ENCODE measurements at places on chromosomes 11 and 22.
A peak's percentile ranks its signal among the peaks of the same experiment; 100 is the strongest.

GRCh38 chr11:97364047-97364446, 974.2 kb downstream of the JRKL start:
- DNase-seq: no peak

DNA sequence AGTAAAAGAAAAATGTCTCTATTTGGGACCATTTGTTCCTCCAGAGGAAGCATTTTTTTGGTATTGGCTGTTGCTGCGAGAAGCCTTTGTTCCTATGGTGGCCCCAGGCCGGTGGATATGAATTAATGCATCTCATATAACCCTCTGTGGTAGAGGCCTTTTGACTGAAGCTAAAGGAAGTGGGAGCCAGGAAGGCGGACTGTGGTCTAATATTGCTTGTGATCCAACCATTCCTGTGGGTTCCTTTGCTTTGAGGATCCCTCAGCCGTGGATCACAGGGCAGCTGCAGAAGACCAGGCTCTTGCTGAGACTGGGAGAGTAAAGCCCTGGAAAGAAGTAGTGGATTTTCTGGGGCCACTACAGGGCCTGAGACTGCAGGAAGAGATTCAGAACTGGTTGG, 68.3 kb upstream of the NAV2 start:
- DNase-seq: no peak

DNA sequence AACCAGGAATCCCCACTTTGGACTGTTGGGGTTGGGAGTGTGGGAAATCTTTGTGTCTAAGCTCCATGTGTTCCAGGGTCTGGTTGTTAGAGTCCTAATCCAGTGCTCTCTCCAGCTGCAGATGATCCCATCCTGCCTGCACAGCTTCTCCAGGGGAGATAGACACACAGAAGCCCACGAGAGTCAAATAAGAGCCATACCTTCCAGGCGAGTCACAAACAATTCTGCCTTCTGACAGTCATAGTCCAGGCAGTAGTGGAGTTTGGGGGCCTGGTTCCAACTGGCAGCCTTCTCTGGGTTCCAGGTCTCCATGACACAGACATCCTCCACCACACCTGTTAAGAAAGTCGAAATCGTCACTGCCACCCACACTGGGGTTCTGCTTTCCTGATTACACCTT, 32.1 kb downstream of the SYT13 start:
- DNase-seq: no peak

- no peak for DNase-seq
Observed at GRCh38 chr22:31628969-31629708, 32.9 kb downstream of the PISD start.

DNA sequence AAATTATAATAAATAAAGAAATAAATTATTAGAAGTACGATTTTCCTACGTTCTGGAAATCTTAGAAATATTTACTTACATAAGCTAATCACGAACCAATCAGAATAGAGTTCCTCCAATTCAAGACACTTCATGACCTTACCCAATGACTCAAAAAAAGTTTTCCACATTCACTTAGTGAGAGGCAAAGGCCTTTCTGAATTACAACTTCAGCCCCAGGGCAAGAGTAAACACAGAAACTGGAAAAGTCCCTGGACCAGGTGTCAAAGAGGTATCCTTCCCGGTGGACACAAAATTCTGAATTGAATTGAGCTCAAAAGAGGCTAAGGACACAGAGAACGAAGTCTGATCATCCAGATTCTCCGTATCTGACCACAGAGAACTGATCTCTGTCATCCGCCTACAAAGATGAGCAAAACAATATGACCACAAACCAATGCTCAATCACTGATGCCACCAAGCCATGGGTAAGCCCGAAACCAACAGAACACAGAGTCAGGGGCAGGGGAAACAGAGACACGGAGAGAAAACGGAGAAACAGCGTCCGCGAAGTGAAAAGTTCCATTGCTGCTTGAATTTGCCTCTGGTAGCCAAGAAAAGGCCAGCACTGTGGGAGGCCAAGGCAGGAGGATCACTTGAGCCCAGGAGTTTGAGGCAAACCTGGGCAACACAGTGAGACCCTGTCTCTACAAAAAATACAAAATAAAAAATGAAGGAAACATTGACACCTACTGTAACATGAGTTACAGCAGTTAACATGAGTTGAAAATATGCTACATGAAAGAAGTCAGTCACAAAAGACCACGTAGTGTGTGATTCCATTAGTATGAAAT, 6.8 kb downstream of the BID start:
- DNase-seq: no peak

GRCh38 chr11:5624489-5625279, at the start of gene TRIM34:
TRIM34 (plus strand) TSS chr11:5625001; CDS start chr11:5632332, 7,331 bp downstream.
- DNase-seq: peak; percentile 47

DNA sequence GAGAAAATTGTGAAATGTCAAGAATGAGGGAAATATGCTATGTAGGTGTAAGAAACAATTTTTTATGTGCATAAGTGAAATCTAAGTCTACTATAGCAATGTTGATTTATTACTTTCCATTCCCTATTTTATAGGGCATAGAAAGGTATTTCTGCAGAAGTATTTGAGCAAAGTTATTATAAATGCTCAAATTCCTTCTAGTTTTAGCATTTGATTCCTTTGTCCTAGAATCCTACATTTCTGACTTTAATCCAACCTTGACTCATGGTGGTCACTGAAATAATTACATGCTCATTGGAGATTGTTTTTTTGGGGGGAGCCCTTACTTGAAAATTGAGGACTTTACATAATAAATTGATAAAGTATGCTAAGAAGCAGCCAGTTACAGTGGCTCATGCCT, 716.6 kb upstream of the LUZP2 start:
- no peak for DNase-seq

- no peak for DNase-seq
Observed at GRCh38 chr22:45966320-45966894, 10.6 kb downstream of the WNT7B start.

DNA sequence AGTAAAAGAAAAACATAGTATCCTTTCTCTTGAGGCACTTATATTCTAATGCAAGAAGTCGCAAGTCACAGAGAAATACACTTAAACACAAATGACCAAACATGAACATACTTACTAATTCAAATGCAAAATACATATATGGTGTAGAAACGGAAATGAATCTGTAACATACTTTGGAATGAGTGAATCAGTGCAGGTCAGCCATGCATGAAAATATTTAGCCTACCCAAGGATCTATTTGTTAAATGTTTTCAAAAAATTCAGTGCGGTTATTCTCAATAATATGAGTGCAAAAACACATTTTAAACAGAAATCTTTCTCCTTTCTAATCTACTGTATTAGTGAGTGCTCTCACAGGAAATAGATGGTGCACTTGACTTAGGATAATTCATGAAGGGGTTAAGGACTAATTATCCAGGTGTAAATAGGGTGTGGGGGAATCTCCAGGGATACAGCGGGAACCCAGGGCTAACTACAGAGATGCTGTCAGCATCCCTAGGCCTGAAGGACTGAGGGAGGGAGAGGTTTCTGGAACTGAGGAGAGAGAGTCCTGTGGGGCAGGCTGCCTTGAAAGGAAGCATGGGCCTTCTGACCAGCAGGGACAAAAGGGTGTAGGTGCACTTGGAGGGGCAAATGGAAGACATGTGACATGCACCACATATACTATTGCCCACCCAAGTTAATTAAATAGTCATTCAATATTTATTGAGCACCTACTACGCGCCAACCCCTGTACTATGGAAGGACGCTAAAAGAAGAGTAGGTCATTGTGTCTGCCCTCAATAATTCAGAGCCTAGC, 139.2 kb downstream of the MAML2 start:
- DNase-seq: no peak

- no peak for DNase-seq
Observed at GRCh38 chr11:93482556-93482955, 60.6 kb downstream of the SMCO4 start.

DNA sequence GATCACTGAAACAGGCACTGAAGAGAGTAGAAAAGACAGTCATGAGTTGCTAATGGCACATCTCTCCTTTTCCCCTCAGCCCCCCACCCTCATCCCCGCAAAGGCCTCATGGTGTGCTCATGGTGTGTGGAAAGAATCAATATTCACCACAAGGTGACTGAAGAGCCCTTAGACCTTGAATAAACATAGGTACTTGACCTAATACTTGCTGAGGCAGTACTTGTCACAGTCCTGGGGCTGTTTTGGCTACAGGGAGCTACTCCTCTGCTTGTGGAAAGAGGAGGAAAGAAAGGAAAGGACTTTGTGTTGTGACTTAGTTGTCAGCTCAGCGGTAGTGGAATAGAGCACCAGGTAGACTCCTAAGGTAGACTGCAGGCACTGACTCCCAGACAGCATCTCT, 537.8 kb upstream of the CCDC179 start:
- no peak for DNase-seq

DNA sequence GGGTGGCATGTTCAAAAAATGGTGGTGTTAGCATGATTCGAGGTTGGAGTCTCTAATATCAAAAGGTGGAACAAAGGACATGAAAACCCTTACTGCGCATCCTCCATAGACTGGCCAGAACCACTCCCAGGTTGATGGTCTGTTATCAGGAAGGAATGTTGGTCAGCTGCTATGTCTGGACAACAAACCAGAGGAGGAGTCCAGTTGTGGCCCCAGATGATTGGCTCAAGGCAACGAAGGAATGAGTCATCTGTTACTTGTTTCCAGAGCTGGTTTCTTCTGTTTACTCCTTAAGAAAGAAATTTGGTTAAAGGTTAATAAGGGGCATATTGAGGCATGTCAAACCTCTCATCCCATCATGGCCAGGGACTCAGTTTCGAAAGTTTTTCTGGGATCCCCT, 56.8 kb upstream of the GRIA4 start:
- no peak for DNase-seq

- no peak for DNase-seq
Observed at GRCh38 chr11:130904380-130904779, 11.9 kb downstream of the SNX19 start.

GRCh38 chr11:16512899-16513241, 156.5 kb upstream of the SOX6 start:
- DNase-seq: no peak

DNA sequence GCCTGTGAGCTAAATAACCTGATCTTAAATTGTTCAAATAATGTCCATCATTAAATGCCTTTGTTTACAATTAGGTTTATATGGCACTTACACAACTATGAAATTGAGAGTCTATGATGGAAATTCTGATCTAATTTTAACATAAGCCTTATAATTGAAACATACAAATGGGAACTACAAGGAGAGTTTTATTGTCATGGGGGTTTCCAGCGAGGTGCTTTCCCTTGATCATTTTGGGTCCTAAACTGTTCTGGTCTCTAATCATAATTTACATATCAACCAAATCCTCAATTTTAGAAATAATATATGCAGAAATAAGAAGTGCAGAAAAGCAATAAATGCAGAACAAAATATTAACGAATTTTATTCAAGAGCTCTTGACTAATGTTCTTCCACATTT, 44.9 kb downstream of the RRAS2 start:
- no peak for DNase-seq

GRCh38 chr11:111309215-111309915, 11.0 kb downstream of the POU2AF3 start:
- DNase-seq: no peak

DNA sequence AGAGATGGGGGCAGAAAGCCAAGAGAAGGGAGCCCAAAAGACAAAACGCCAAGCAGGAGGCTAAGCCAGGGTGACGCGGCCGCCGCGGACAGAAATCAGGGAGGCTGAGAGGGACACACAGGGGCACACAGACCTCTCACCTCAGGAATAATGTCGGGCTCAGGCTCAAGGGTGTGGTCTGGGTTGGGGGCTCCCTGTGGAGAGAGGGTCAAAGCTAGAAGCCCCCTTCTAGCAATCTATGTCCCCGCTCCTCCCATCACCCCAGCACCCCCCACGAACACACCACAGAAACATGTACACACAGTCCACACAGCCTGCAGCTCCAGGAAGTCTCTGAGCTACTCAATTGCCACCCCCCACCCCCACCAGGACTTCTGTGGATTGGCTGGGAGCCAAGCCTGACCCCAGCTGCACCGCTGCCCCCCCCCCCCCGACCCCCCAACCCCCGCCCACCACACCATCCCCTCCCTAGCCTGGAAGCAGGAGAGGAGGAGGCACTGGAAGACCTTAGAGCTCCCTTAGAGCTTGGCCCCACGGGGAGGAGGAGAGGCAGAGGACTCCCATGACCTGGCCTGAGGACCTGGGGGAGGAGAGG, 6.9 kb downstream of the BCL9L start:
- no peak for DNase-seq

DNA sequence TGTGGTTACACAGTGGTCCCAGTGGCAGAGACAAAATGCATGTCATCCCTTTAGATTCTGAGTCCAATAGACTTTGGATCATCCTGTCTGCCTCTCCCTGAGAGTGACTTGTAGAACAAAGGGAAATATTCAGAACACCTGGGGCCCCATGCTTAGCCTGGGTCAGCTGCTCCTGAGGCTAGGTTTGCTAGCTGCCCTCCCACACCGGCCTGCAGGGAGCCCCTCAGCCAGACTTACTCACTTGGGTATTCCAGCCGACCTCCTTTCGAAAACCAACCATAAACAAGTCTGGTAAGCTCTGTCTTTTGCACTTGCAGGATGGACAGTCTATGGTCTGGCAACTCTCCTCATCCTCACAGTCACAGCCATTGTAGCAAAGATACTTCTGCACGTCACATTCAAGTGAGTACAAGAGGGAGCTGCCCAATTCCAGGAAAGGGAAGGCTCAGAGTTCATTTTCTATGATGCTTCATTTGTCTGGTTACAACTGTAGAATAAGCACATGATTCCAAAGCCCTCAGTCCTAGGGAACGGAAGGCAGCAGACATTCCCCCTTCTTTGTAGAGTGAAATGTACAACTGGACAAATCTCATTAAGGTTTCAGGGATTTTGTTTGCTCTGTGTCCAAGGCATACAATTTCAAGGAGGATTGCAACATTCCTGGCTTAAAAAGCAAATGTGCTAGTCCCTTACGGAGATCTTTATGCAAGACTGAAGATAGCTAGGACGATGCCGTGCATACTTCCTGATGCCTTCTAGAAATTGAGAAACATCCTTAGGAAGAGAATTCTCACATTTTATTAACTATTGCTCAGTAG, 65.5 kb upstream of the EMID1 start:
- DNase-seq: no peak

GRCh38 chr11:35141571-35141971, 2.6 kb downstream of the CD44 start:
- DNase-seq: peak; percentile 52

- no peak for DNase-seq
Observed at GRCh38 chr11:8839306-8839956, 71.6 kb upstream of the AKIP1 start.
